G401 (cell line): ENCODE measurements at places on chromosomes 3 and 15. TPM values are rescaled to one million over a fixed set of nuclear protein-coding genes. Genes with fewer than 3 reads are reported as not detected.

RARRES1 gene
- total RNA-seq = not detected in 2 replicates

KIF15 gene
- 13.5 and 16.0 TPM in 2 replicates for total RNA-seq

ANKRD34C gene
- total RNA-seq = not detected in 2 replicates

SPTSSB gene
- not detected in 2 replicates for total RNA-seq

KBTBD13 gene
- total RNA-seq = 0.37 TPM in 1 of 2 replicates, not detected in the other

RNF7 gene
- 108 and 124 TPM in 2 replicates for total RNA-seq

GHRL gene
- not detected in 2 replicates for total RNA-seq

GATM gene
- total RNA-seq = 26.7 and 32.5 TPM in 2 replicates

MED12L gene
- total RNA-seq = not detected in 2 replicates

GRK7 gene
- total RNA-seq = not detected in 2 replicates

GOLGA8J gene
- not detected in 2 replicates for total RNA-seq

ERICH6 gene
- not detected in 2 replicates for total RNA-seq

CNTN3 gene
- total RNA-seq = not detected in 2 replicates

LINS1 gene
- 18.2 and 22.3 TPM in 2 replicates for total RNA-seq

NT5DC2 gene
- total RNA-seq = 36.9 and 53.2 TPM in 2 replicates

TMEM266 gene
- total RNA-seq = 0.06 and 1.5 TPM in 2 replicates

ARL6IP5 gene
- 75.9 and 93.3 TPM in 2 replicates for total RNA-seq
